Kidney glomerular epithelial cell (primary cell): ENCODE measurements at places on chromosomes 11 and 22.

DNA sequence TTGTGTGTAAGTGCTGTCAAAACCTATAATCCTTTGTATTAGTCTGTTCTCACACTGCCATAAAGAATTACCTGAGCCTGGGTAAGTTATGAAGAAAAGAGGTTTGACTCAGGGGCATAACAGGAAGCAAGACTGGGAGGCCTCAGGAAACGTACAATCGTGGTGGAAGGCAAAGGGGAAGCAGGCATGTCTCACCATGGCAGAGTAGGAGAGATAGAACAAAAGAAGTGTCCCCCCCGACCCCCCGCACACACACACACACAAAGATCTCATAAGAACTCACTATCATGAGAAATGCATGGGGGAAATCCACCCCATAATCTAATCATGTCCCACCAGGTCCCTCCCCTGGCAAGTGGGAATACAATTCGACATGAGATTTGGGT lies 2.3 kb upstream of the USP28 start:
- no peak for DNase-seq

GRCh38 chr11:64275841-64276240 lies 8.6 kb downstream of the BAD start:
- DNase-seq, result no peak

- no peak for DNase-seq
Observed at GRCh38 chr11:65585396-65586246, 9.8 kb downstream of the EHBP1L1 start.

- DNase-seq, result no peak
Observed at GRCh38 chr11:119237515-119237914, 31.4 kb downstream of the CBL start.

DNA sequence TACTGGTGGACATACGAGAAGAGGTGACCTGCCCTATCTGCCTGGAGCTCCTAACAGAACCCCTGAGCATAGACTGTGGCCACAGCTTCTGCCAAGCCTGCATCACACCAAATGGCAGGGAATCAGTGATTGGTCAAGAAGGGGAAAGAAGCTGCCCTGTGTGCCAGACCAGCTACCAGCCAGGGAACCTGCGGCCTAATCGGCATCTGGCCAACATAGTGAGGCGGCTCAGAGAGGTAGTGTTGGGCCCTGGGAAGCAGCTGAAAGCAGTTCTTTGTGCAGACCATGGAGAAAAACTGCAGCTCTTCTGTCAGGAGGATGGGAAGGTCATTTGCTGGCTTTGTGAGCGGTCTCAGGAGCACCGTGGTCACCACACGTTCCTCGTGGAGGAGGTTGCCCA lies 6.9 kb downstream of the TRIM6 start:
- DNase-seq, result no peak

GRCh38 chr11:33063326-33063881 lies 24.0 kb downstream of the TCP11L1 start:
- no peak for DNase-seq

GRCh38 chr11:13629779-13630178 lies 38.7 kb upstream of the FAR1 start:
- no peak for DNase-seq

DNA sequence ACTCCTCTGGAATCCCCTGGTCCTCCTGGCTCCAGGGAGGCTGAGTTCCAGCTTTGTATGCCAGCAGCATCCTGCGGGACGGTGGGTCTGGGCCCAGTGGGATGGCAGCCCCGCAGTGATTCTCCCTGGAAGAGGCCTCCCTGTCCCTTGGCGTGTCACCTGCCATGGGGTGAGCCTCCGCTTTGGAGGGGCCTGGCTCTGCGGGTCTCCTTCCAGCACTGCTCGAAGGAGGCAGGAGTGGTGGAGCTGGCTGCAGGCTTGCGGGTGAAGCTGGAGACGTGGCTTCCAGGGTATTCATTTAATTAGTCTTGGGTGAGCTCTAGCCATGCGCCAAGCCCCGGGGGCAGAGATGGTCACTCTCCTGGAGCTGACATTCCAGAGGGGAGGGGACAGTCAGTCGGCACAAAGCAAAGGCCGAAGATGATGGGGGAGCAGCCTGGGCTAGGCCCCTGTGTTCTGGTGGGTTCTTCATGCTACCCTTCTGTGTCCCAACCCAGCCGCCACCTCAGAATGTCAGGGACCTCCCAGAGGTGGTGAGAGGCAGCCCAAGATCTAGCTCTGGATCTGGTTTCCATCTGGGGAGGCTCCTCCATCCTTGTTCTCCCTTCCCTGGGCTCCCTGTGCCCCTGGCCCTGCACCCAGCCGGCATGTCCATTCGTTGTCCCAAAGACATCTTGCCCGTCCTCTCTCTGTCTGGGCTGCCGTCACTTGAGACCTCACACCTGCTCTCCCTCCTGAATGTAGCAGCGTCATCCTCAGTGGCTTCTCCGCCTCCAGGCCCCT lies 1332.5 kb downstream of the BRD1 start:
- no peak for DNase-seq

DNA sequence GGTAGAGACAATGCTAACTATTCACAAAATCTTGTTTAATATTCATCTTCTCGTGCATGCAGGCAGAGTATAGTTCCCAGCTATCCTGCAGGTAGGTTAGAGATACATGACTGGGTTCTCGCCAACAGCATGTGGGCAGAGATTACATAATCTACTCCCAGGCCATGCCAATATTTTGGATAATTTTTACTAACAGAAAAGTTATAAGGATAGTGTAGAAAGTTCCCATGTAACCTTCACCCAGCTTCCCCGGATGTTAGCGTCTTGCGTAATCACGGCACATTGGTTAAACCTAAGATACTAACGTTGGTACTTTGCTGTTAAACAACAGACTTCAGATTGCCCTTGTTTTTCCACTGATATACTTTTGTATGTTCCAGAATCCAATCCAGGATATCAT lies 215.5 kb upstream of the LARGE1 start:
- DNase-seq, result no peak

- peak; percentile 7 for DNase-seq
Observed at GRCh38 chr11:8934742-8935488, 2.2 kb upstream of the C11orf16 start.

GRCh38 chr11:93838967-93839366 lies 11.5 kb downstream of the VSTM5 start:
- DNase-seq, result no peak

GRCh38 chr11:20623252-20623651 lies 23.8 kb downstream of the SLC6A5 start:
- DNase-seq, result no peak

DNA sequence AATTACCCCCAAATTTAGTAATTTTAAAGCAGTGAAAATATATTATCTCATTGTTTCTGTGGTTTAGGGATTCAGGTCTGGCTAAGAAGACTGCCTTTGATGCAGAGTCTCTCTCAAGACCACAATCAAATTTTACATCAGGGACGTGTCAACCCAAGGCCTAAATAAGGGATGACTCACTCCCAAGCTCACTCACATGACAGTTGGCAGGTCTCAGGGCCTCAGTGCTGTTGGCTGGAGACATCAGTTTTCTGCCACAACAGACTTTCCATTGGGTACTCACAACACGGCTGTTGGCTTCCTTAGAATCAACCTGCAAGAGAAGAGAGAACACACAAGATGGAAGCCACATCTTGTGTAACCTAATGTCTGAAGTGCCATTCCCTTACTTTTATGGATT lies 377.3 kb downstream of the FAM181B start:
- DNase-seq, result no peak

GRCh38 chr11:119483341-119483880 lies 60.4 kb upstream of the THY1 start:
- no peak for DNase-seq

- no peak for DNase-seq
Observed at GRCh38 chr11:134837887-134838232, 425.8 kb upstream of the B3GAT1 start.

DNA sequence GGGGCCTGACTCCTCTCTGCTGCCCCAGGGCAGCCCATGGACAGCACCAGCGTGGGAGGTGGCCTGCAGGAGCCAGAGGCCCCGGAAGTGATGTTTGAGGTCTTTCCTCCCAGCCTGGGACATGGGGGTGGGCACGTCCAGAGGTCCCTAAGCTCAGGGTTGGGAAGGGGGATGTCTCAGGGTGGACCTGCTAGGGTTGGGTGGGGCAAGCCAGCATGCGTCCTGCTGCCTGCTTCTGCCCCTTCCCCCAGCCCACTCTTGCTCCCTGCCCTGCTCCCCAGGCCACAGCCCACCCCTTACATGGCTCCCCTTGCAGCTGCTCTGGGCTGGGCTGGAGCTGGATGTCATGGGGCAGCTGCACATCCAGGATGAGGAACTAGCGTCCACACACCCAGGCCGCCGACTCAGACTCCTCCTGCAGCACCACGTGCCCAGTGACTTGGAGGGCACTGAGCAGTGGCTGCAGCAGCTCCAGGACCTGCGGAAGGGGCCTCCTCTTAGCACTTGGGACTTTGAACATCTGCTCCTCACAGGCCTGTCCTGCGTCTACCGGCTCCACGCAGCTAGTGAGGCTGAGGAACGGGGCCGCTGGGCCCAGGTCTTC lies 1.3 kb downstream of the FAM180B start:
- DNase-seq, result no peak

DNA sequence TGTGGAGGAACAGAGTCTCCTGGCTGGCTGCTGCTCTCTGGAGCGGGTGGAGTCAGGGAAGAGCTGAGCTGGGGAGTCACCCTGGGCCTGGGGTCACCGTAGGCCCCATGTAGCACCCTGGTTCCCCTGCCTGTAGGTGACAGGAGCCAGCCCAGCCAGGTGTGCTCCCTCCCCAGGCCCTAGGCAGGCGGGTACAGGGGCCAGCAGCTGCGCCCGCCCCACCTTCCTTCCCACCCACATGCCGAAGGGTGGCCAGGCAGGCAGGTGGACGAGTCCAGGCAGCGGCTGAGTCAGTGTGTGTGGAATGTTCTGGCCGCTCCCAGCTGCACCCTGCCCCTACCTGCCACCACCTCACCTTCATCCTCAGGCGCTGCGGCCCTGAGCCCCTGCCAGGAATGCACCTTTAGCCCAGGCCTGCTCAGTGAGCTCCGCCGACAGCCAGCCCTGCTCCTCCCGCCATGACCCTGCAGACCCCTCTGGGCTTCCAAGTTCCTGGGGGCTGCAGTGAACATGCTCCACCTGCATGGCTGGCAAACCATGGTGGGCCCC lies 654 bp upstream of the SYT8 start:
- DNase-seq, result no peak

GRCh38 chr11:61187505-61188130 lies 15.7 kb upstream of the PGA3 start:
- DNase-seq, result peak; percentile 69

DNA sequence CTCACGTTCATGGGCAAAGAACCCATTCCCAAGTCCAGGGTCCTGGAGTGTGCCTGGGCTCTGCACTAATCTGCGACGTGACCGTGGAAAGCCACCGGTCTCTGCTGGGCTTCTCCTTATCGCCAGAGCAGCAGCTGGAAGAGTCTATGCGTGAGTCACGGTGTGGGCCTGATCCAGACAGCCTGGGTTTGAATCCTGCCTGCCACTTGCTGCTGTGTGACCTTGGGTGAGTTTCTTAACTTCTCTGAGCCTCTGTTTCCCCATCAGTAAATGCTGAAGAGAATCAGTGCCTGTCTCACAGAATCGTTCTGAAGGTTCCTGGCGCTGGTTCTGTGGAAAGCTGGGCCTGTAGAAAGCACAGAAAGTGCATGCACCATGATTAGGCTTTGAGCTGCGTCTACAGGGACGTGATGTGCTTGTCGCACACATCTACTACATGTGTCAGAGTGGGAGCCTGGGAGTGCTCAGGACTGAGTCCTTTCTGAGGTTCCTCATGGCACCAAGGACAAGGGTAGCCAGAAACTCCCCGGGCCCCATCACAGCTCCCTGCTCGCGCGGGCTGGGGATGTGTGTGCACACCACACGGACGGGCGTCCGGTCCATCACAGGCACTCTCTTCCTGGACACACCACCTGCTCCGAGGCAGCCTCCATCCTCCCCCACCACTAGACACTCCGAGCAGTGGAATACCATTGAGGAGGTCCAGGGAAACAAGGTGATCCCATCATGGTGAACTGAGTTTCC lies 20.5 kb upstream of the PDGFB start:
- no peak for DNase-seq

- no peak for DNase-seq
Observed at GRCh38 chr11:111975076-111975806, 38.1 kb downstream of the DIXDC1 start.

GRCh38 chr11:115871161-115871760 lies 367.0 kb upstream of the CADM1 start:
- no peak for DNase-seq

GRCh38 chr11:96393753-96394348 lies 4.0 kb downstream of the JRKL start:
- peak; percentile 45 for DNase-seq

GRCh38 chr11:44777209-44778194 lies 50.7 kb downstream of the TSPAN18 start:
- DNase-seq, result no peak

DNA sequence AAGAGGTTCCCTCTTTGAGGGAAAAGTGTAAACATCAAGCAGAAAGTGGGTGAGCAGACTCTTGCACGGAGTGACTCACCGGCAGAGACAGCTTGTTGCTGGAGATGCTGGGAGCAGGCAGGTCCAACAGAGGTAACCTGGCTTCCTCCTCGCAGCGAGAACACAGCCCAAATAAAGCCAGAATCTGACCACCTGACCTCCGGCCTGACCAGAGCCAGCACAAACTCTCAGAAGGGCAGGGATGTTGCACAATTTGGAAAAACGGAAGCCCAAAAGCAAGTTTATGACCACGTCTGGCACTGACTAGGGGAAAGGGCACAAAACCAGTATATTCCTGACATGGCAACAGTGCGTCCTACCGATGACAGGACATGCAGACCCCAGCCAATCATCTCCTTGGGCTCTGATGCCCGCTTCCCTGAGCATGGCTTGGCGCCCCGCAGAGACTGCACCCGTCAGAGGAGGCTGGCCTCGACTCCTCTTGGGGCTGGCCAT lies 5.4 kb downstream of the SMCO4 start:
- DNase-seq, result no peak

- no peak for DNase-seq
Observed at GRCh38 chr22:39745789-39746188, 147.8 kb downstream of the ENTHD1 start.

DNA sequence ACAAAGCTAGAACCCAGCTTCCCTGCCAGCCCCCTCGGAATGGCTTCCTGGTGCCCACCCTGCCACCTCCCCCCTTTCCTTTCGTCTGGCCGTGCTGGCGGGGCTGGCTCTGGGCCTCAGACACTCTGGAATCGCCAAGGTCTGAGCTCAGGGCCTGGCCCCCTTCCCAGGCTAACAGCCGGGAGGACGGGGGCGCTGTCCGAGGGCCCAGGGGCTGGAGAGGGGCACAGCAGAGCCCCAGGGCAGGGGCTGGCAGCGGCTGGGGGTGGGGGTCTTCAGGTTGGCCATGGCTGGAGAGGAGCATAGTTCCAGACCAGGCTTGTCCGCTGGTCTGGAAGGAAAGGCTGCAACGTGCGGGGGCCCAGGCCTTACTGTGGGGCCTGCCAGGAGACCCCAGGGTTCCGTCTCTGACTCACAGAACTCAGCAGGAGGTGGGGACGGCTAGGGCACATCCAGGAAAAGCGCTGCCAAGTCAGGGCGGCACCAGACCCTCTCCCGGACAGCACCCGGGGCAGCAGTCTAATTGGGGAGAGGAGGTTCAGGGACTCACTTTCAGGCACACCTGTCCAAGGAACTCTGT lies 861 bp upstream of the LTBP3 start:
- no peak for DNase-seq

GRCh38 chr11:120195601-120196320 lies 15.1 kb upstream of the OAF start:
- DNase-seq, result no peak

- no peak for DNase-seq
Observed at GRCh38 chr11:57493507-57494503, 21.7 kb downstream of the SLC43A1 start.

GRCh38 chr11:40381481-40381880 lies 1078.0 kb downstream of the LRRC4C start:
- DNase-seq, result no peak
